ENCODE measurements at places on chromosomes 12 and 14.
A peak's percentile ranks its signal among the peaks of the same experiment; 100 is the strongest.

DNA sequence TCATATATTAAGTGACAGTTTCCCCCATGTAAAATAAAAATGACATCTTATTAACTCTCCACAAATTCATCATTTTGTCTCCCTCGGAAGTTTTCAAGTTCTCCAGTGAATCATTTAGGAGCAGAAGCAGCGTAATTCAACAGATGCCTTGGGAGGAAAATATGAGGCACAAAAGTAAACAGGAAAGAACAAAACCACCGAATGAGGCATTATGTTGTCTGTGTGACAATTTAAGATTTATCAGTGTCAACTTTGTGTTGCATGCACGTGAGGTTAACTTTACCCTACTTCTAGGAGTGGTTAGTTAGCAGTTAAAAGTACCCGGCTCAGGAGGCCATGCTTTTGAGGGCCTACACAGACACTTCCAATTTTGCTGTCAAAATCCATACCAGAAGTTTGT lies 258.6 kb downstream of the IPO8 start:
- DNase-seq, result no peak

DNA sequence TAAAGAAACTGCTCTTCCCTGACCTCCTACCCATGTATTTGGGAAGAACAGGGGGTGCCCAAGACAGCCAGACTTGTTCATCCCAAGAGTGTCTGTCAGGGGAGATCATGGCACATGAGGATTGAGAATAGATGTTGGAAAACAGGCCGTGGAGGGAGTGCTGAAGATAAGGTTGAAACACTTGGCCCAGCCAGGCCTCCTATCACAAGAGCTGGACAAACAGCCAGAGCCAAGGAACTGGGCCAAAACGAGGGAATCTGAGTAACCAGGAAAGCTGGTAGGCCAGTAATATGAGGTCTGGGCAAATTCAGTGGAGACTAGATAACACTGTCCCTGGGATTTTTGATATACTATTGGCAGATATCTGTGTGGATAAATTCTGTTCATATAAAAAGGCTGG lies 161.7 kb downstream of the TMX1 start:
- no peak for DNase-seq

- no peak for DNase-seq
Measured at GRCh38 chr12:25896981-25897380, 61.5 kb upstream of the RASSF8 start.

- DNase-seq, result no peak
Measured at GRCh38 chr14:37210448-37210847, 12.7 kb downstream of the MIPOL1 start.

DNA sequence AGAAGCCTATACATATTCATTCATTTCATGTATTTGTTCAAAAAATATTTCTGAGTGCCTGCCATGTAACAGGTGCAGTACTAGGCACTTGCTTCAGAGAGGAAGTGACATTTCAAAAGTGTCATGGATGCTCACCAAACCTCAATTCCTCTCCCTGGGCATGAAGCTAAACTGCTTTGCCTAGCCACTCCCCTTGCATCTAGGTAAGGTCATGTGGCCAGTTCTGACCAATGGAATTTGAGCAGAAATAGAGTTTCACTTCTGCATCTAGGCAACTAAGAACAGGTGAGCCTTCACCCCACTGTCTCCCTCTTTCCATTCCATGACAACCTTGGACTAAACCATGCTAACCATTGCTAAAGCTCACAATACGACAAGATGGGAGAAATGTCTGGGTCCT lies 27.6 kb downstream of the TC2N start:
- no peak for DNase-seq

GRCh38 chr12:110766311-110767154 lies 23.8 kb upstream of the PPP1CC start:
- DNase-seq, result no peak

- no peak for DNase-seq
Measured at GRCh38 chr14:64658201-64658600, 46.0 kb upstream of the PLEKHG3 start.

GRCh38 chr12:84421103-84421502 lies 491.5 kb downstream of the SLC6A15 start:
- no peak for DNase-seq

DNA sequence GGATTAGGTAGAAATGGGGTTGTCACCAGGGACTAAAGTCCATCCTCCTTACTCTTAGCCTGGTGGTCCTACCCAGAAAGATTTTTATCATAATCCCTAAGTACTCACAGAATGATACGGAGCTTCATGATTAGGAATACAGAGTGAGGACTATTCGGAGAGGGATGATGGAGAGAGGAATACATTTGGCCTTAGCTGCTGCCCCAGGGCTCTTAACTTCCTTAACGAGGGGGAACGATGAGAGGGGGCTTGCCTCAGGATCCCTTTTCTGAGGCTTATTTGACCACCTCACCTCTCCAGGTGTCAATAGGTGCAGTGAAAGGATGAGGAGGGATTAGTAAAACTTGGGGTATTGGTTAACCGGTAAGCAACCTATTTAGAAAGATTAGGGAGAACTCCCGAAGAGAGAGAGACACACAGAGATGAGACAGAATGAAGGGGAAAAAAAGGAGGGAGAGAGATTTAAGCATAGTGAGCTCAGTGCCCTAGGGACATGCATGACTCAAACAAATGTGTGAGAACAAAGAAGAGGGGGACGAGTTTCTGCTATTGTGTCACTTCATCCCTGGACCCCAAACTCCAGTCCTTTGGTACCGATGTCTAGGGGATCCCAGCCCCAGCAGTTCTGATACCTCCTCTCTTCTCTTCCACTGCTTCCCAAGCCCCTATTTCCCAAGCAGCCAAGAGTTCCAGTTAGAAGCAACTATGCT lies 1.1 kb downstream of the NFE2 start:
- DNase-seq, result no peak

GRCh38 chr12:15005064-15005463 lies 32.2 kb downstream of the PDE6H start:
- no peak for DNase-seq

- peak; percentile 53 for DNase-seq
Measured at GRCh38 chr14:84961637-84962036, 568.3 kb upstream of the FLRT2 start.

GRCh38 chr12:102029141-102029540 lies 32.6 kb downstream of the WASHC3 start:
- DNase-seq, result no peak

DNA sequence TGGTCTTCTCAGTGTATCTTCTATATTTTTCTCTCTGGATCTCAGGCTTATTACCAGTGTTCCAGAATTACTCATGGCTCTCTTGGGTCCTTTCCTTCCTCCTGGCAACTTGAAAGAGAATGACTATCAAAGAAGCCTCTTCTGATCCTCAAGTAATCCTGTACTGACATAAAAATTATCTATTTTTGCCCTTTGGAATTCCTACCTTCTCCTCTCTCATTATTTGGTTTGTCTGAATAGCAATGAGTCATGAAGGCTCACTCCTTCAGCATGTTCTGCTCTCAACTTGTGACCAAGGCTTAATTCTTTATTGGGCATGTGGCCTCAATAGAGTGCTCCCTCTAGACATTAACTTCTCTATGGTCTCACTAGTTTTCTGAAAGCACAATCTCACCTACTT lies 553.6 kb upstream of the ATP2B1 start:
- DNase-seq, result no peak

DNA sequence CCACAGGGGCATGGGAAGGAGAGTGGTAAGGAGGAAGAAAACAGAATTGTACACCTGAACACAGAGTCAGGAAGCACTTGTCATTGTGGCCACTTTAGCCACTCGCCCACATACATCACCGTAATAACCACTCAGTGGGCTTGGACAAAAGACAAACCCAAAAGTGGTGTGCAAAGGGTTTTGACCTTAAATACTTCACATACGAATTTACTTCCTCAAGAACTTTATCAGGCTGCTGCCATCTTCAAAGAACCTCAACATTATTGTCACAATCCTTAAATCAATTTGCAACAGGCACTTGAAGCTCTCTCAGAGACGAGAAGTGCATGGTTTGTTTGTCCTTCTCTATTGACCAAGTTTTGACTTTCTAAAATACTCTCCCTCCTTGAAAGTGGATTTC lies 187.3 kb upstream of the EGLN3 start:
- no peak for DNase-seq

GRCh38 chr12:61797266-61797665 lies 462.9 kb upstream of the USP15 start:
- no peak for DNase-seq

GRCh38 chr14:37870632-37871346 lies 275.4 kb downstream of the TTC6 start:
- DNase-seq, result no peak

DNA sequence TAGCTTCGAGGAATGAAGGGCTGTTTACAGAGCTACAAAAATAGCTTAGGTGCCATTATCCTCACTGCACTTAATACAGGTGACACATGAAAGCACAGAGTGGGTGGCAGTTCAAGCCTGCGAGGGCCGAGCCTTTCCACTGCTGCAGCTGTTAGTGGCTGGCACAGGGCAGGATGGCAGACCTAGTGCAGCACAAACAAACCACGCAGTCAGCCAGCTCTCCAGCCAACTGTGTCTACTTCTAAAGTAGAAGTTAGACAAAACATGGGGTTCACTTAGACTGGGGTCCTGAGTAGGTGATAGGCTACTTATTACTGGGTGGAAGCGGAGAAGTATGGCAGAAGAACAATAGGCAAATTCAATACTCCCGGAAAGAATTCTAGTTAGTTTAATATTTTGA lies 95.4 kb downstream of the DUSP16 start:
- DNase-seq, result no peak

GRCh38 chr12:132972374-132972773 lies 13.8 kb upstream of the ZNF26 start:
- no peak for DNase-seq

DNA sequence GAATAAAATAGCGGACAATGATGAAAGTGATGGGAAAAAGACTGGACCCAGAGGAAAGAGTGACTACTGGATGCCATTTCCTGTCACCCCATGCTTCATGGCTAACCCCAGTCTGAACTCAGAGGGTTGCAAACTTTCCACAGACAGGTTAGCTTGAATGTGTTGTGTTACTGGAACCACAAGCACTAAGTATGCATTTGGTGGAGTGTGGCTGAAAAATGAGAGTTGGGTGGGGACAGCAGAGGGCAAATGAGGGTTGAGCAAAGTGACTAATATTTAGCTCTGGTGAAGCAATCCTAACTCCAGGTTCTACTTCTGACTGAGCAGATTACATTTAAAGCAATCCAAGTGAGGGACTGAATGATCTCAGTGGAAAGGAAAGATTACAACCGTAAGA lies 1.6 kb downstream of the SLC16A7 start:
- no peak for DNase-seq

DNA sequence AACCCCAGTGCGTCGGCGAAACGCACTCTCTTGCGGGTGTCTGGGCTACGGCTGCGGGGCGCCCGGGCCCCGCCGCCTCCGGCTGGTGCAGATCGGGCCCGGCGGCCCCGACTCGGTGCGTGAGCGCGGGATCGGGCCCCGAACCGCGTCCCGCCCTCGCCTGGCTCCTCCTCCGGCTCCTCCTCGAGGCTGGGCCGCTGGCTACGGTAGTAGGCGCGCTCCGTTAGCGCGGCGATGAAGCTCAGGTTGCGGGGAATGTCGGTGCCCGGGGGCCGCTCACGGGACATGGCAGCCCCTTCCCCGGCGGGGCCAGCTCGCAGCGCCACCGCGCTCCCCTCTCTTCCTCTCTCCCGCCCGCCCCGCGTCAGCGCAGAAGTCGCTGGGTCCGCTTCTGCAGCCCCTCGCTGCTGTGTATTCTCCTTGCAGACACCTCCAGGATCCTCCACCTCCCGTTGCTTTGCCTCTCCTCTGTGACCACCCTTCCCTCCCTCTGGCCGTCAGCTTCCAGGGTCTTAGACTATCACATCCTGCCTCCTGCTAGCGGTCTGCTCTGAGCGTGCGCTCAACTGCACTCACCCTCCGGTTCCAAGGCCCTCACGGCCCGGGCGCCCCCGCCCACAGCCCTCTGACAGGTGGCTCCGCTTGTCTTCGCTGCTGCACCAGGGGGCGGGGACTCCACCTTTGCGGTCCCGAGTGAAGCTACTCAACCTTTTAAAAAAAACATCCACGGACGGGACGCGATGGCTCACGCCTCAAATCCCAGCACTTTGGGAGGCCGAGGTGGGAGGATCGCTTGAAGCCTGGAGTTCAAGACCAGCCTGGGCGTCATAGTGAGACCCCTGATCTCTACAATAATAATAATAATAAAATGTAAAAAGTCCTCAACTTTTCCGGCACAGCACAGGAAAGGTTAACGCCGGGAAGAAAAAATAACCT lies at the start of gene PPP1R3E:
PPP1R3E (minus strand) TSS at position 570 of the 936 bp plus-strand sequence; CDS start at position 287, 283 bp downstream.
- DNase-seq, result peak; percentile 75

DNA sequence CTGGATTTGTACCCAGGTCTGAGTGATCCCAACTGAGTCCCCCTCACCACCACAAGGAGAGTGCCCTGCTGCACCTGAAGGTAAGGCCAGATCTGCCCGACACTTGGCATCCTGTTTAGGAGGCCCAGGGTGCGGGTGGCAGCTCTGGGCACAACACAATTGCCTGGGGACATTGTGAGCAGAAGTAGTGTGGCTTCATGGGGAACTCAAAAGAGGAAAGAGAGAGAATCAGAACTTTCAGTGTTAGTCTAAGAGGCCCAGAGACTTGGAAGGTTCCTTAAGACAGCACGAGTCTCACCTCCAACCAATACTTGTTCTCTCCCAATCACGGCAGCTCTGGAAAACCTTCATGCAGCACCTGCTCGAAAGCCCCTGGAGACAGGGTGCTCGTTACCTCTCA lies 6.6 kb upstream of the SLC8B1 start:
- DNase-seq, result no peak

GRCh38 chr12:27852742-27853141 lies 72.7 kb upstream of the MANSC4 start:
- no peak for DNase-seq

GRCh38 chr14:35336494-35337268 lies 44.5 kb downstream of the PSMA6 start:
- no peak for DNase-seq

GRCh38 chr14:34030864-34031263 lies 80.0 kb upstream of the EGLN3 start:
- no peak for DNase-seq

DNA sequence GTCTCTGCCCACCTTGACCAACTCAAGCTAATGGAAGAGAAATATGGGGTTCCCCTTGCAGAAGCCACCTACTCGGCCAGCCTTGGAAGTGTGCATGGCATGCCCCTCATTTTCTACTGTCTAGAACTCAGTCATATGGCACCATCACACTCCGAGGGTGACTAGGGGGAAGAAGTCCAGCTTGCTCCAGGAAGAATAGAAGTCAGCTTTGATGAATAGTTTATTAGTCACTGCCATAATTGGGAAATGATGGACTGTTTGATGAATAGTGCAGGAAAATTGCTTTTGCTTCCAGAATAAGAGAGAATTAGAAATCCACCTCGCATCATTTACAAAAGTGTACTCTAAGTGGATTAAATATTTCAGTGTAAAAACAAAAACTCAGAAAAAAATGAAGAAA lies 1030.6 kb downstream of the VRK1 start:
- DNase-seq, result no peak

- peak; percentile 31 for DNase-seq
Measured at GRCh38 chr12:117035287-117035686, 63.9 kb downstream of the TESC start.

DNA sequence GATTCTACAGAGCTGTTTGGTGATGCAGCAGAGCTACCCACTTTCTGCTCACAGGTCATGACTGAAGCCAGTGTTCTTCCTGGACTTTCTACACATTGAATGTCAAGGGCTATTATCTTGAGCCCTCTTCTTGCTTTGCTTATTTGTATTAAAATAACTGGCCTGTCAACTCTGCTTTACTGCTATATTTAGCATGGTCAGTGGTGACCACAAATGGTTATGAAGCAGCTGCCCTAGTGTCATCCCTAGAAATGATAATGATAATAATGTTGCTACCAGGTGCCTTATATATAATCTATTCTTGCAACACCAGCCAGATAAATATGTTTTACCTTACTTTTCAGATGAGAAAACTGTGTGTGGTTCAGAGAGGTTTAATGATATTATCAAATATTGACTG lies 2.6 kb upstream of the LRRC10 start:
- no peak for DNase-seq

- DNase-seq, result no peak
Measured at GRCh38 chr12:26469421-26470180, 274.2 kb downstream of the SSPN start.
